Activated naive CD4-positive, alpha-beta T cell treated with anti-CD3 and anti-CD28 coated beads for 36 hours (primary cell): ENCODE measurements at places on chromosomes 12 and 14.

- H3K36me3 ChIP-seq, result no peaks in the 10 kb centered on the region
- peaks cover 10% of the 10 kb centered on the region for H3K27me3 ChIP-seq
- peak overlapping the region; percentile 90 for H3K4me3 ChIP-seq
- no peak for DNase-seq
- H3K27ac ChIP-seq, result no peak overlapping the region
- peaks cover 18% of the 10 kb centered on the region for H3K4me1 ChIP-seq
These were observed 1.4 kb downstream of the KCNMB4 start for GRCh38 chr12:70367258-70368141.

DNA sequence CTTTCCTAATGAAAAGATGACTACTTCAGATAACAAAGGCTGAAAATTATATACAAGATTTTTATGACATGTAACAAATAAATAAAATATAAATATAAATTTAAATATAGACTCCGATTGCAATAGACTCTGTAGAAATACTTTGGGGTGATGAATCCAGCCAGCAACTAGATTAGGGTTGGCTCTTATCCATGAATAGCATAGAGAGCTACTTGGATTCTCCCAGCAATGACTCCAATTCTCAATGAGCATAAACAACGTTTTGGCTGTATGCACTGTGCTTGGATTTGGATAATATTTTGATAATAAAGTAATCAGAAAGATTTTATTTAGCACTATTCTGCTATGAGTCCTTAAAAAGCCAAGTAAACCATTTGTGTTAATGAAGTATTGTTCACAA lies 58.0 kb upstream of the LRFN5 start:
- H3K4me3 ChIP-seq, result no peak overlapping the region
- H3K27ac ChIP-seq, result no peak overlapping the region
- no peaks in the 10 kb centered on the region for H3K27me3 ChIP-seq
- H3K36me3 ChIP-seq, result no peaks in the 10 kb centered on the region

GRCh38 chr14:91364524-91365270 lies 52.9 kb downstream of the CCDC88C start:
- peaks cover 84% of the 10 kb centered on the region for H3K4me1 ChIP-seq
- H3K27me3 ChIP-seq, result no peaks in the 10 kb centered on the region
- no peak for DNase-seq
- H3K27ac ChIP-seq, result peak overlapping the region; percentile 41

DNA sequence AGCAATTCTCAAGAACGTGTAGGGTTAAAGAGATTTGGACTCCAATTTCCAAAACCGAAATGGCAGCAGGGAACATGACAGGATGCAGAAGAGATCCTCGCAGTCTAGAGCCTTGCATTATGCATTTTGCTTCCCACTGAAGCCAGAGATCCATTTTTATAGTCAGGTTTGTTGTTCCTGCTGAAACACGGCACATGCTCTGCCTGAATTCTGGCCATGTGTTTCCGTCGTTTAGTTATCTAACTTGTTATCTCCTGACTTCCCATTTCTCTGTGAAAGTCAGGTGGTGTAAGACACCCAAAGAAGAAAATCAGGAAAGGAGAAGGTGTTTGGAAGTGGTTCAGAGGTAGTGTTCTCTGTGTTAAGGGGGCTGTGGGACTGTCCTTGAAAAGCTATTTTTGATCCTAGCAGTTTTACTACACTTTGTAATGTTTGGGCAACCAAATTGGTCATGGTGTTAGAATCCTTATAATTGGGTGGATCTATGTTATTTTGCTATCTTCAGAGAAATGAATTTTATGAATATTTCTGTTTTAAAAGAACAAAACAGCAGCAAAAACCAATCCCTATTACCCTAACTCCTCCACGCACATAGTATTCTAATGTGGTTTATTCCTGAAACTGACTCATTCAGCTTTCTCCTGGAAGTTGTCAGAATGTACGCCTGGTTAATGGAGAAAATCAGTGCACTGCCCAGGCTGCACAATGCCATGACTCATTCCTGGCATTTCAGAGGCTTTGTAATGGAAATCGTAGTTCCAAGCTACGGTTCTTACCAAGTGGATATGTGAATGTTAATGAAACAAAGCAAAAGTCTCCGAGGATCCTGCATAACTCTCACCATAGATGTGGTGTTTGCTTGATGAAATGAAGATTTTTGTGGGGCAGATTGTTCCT lies 110.1 kb downstream of the SAMD4A start:
- peaks cover 10% of the 10 kb centered on the region for H3K4me1 ChIP-seq
- no peak overlapping the region for H3K27ac ChIP-seq
- H3K4me3 ChIP-seq, result no peak overlapping the region
- H3K36me3 ChIP-seq, result no peaks in the 10 kb centered on the region
- DNase-seq, result no peak

GRCh38 chr12:58363971-58364370 lies 422.6 kb downstream of the ATP23 start:
- DNase-seq, result no peak
- H3K36me3 ChIP-seq, result no peaks in the 10 kb centered on the region
- peaks cover 1% of the 10 kb centered on the region for H3K27me3 ChIP-seq

GRCh38 chr12:104764225-104765091 lies 193.6 kb downstream of the SLC41A2 start:
- peak; percentile 44 for DNase-seq
- H3K36me3 ChIP-seq, result peaks cover 2% of the 10 kb centered on the region
- H3K27ac ChIP-seq, result no peak overlapping the region
- H3K4me3 ChIP-seq, result no peak overlapping the region
- peaks cover 23% of the 10 kb centered on the region for H3K4me1 ChIP-seq
- no peaks in the 10 kb centered on the region for H3K27me3 ChIP-seq

DNA sequence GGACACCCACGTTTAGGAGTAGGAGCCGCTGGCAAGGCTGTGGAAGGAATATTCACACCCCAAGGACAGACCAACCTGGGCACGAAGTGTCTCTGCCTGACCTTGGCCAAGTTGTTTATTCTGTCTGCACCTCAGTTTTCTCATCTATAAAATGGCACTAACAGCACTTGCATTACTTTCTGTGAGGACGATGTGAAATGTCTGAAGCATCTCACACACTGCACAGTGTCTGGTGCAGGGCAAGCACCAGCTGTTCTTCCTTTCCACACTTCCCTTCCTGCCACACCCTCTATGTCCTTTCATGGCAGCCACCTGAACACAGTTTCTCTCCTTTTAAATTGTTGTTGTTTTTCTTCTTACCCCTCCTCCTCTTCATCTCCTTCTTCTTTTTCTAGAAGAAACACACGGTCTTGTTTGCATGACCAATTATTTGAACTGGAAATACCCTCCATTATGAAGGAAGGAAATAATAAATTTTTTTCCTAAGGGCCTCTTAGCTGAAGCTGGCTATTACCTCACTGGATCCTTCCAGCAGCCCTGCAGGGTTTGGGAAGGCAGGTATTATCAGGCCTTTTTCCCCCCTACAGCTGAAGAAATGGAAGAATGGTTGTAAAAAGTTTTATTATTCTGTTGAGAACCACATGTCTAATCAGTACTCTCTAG lies 42.9 kb upstream of the ATP23 start:
- H3K27me3 ChIP-seq, result no peaks in the 10 kb centered on the region
- H3K4me3 ChIP-seq, result peak overlapping the region; percentile 69
- peak; percentile 36 for DNase-seq
- H3K4me1 ChIP-seq, result peaks cover 65% of the 10 kb centered on the region

DNA sequence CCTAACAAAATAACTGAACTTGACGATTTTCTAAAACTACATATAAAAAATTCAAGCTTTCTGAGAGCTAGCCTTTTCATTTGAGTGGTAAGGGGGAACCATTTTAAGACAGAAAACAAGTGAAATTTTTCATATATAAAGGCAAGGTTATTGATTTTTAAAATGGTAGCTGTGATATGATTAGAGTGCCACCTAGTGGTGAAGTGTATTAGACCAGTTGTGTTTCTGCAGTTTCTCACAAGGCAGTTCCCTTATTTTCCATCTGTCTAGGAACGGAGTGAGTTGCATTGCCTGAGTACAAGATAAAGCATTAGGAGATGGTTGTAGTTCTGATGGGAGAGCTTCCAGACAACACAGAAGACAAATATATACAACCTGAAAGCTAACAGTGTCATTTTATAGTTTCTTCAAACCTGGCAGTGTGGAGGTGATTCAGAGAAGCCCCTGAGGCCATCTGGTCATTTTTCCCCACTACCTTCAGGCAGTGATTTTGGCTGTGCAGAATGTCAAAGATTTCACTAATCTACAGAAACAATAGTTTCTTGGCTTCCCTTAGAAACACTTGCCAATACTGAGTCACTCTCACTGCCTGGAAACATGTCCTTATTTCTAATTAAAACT lies 180.8 kb downstream of the C12orf50 start:
- H3K27me3 ChIP-seq, result peaks cover 7% of the 10 kb centered on the region
- H3K36me3 ChIP-seq, result no peaks in the 10 kb centered on the region
- no peak overlapping the region for H3K4me3 ChIP-seq
- no peak for DNase-seq
- H3K27ac ChIP-seq, result no peak overlapping the region

GRCh38 chr12:85273381-85274314 lies 6.4 kb upstream of the ALX1 start:
- H3K4me1 ChIP-seq, result no peaks in the 10 kb centered on the region
- peaks cover 36% of the 10 kb centered on the region for H3K27me3 ChIP-seq
- no peak overlapping the region for H3K27ac ChIP-seq
- H3K4me3 ChIP-seq, result no peak overlapping the region
- H3K36me3 ChIP-seq, result no peaks in the 10 kb centered on the region
- no peak for DNase-seq

GRCh38 chr12:28079539-28079938 lies 107.0 kb upstream of the PTHLH start:
- H3K4me3 ChIP-seq, result no peak overlapping the region
- no peaks in the 10 kb centered on the region for H3K36me3 ChIP-seq
- no peak overlapping the region for H3K27ac ChIP-seq
- DNase-seq, result no peak

GRCh38 chr14:77825895-77826519 lies 26.1 kb downstream of the ADCK1 start:
- H3K27me3 ChIP-seq, result no peaks in the 10 kb centered on the region
- H3K36me3 ChIP-seq, result peaks cover 25% of the 10 kb centered on the region
- no peak for DNase-seq
- no peak overlapping the region for H3K4me3 ChIP-seq

DNA sequence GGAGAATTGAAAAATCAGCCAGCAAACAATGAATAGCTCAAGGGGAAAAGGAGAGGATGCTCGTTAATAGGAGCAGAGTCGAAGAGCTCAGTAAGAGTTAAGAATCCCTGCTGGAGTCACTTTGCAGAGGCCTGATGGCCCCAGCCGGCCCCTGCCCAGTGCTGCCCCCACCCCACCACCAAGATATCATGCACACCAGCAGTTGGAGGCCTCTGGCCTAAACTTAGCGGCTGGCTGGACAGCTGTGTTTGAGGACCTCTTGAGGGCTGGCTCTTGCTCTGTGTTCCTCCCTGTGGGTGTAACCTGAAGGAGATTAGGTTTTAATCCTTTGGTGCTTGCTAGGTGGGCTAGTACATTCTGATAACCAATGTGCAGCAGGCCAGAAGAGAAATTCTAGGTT lies 142.0 kb downstream of the PLXNC1 start:
- H3K27ac ChIP-seq, result no peak overlapping the region
- H3K4me1 ChIP-seq, result no peaks in the 10 kb centered on the region
- DNase-seq, result no peak

DNA sequence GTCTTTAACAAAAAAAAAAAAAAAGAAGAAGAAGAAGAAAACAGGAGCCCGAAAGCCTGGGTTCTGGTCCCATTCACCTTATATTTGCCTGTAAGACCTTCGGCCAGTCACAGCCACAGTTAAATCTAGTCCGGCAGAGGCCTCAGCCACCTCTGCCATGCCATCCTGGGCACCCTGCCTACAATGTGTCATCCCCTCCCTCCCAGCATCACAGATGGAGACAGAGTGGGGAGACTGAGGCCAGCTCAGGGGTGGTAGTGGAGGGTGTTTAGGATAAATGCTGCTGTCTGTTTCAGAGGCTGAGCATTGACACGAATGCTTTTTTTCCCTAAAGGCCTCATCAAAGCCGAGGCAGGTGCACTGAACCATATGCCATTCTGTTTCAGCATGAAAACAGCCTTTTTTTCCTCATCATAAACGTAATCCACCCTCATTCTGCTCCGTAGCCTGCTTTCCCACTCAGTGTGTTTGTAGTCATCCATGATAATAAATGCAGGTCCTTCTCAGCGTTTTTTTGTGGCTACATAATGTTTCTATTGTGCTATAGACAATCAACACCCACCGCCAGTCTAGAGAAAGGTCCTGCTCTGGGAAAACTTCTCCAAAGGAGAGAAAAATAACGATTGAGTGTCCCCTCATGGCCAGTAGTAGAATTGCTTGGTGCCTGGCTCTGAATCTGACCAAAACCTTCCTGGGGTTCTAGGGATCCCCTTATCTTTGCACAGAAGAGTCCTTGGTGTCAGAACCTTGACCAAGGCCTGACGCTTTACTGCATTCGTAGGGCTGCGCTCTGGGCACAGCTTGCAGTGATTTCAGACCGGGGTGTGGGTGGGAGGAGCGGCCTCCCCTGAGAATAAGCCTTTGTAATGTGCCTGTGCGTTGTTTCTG lies 41.1 kb upstream of the TSPAN9 start:
- no peak overlapping the region for H3K4me3 ChIP-seq
- no peaks in the 10 kb centered on the region for H3K27me3 ChIP-seq
- DNase-seq, result no peak
- no peak overlapping the region for H3K27ac ChIP-seq
- H3K36me3 ChIP-seq, result no peaks in the 10 kb centered on the region
- H3K4me1 ChIP-seq, result no peaks in the 10 kb centered on the region

- peaks cover 8% of the 10 kb centered on the region for H3K4me1 ChIP-seq
- peaks cover 34% of the 10 kb centered on the region for H3K36me3 ChIP-seq
- H3K27ac ChIP-seq, result no peak overlapping the region
- no peaks in the 10 kb centered on the region for H3K27me3 ChIP-seq
These were observed 23.7 kb upstream of the HDAC7 start for GRCh38 chr12:47843226-47843980.

DNA sequence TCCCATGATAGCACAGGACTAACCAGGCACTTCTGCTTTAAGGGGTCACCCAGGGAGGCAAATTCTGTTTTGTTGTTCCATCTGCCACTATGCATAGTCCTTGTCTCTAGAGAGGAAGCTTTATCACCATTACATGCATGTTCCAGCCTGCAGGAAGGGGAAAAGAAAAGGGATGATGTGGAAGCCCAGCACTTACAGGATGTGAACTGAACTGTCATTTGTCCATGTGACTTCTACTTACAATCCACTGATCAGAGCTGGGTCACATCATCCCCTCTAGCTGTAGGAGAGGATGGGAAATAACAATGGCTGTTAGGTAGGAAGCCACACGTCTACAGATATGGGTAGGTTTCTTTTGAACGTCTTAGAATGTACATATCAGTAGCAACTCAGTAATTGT lies 203.1 kb downstream of the PTPRO start:
- DNase-seq, result no peak
- H3K36me3 ChIP-seq, result no peaks in the 10 kb centered on the region
- H3K27me3 ChIP-seq, result peaks cover 5% of the 10 kb centered on the region
- H3K4me1 ChIP-seq, result peaks cover 3% of the 10 kb centered on the region
- no peak overlapping the region for H3K27ac ChIP-seq
- H3K4me3 ChIP-seq, result no peak overlapping the region

GRCh38 chr12:67656251-67656650 lies 7.7 kb downstream of the DYRK2 start:
- no peak overlapping the region for H3K4me3 ChIP-seq
- peaks cover 81% of the 10 kb centered on the region for H3K4me1 ChIP-seq

DNA sequence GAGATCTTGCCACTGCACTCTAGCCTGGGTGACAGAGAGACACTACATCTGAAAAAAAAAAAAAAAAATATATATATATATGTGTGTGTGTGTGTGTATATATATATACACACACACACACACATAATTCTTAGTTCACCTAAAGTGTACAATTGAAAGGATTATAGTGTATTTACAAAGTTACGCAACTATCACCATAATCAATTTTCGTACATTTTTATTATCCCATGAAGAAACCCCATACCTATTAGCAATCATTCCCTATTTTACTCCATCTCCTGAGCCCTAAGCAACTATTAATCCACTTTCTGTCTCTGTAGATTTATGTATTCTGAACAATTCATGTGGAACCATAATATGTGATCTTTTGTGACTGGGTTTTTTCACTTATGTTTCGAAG lies 4.4 kb downstream of the SRP54 start:
- H3K27ac ChIP-seq, result no peak overlapping the region
- H3K36me3 ChIP-seq, result peaks cover 3% of the 10 kb centered on the region
- DNase-seq, result no peak
